Activated CD4-positive, alpha-beta T cell treated with anti-CD3 and anti-CD28 coated beads, Interleukin-2, Interleukin-4, amounts not matched to agents 100 ng/mL and 50 ng/mL, durations not matched to agents 16 hours and 8 hours (primary cell): ENCODE measurements at places on chromosomes 5 and 9.

GRCh38 chr9:120413121-120414048 lies 166.6 kb downstream of the CDK5RAP2 start:
- no peak for DNase-seq

DNA sequence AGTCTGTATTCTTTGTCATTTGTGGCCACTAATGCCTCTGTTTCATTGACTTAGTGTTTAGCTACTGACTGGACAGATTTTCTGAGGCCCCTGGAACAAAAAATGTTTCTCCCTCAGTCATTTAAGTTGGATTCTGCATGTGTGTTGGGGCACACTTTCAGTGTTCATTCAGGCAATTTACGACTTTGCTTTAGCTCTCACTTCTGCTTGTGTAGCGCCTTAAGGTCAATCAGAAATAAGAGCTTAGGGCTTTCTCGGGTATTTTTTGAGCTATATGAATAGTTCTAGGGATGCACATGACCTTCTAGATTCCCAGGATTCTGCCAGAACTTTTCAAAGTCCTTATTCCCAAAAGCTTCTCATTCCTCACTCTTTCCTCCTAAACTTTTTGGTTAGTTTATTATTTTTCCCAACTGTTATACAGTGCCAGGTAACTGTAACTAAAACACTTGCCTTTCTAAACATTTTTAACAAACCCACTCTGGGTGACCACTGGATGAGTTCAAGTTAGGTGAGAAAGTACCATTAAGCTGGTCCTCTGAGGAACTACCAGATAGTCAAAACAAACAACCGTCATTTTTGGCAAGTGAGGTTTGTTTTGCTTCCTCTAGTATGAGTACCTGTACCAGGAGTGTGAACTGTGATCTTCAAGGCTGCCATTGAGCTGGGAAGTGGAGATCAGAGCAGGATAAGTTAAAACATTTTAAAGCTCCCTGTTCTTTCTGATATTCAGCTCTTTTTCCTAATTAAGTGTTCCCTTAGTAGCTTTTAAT lies 571.3 kb upstream of the TLE4 start:
- DNase-seq = no peak

- DNase-seq = peak; percentile 57
These were observed 502 bp upstream of the CERCAM start for GRCh38 chr9:128420060-128420650.

DNA sequence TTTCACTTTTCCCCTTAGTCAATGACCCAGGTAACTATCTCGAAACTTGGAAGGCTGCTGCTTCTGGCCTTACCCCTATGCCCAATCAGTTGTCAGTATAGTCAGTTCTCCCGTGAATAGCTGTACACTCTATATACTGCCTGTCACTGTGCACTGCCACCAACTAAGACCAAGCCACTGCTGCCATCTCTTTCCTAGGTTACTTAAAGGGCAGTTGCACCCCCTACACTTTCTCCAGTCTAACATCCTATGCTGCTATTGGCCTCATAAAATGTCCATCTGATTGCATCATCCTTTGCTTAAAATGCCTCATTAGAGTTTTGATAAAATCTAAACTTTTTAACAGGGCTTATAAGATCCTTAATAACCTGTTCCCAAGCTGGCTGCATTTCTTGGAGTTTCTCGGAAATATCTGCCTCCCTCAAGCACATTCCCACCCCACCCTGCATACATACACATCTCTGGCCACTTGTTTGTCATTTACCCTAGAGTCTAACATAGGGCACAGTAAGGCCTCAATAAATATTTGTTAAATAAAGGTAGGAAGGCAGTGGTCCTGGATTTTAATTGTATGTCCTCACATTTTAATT lies 32.8 kb upstream of the TNFAIP8 start:
- DNase-seq = no peak

- DNase-seq = no peak
These were observed 16.6 kb downstream of the ARRDC3 start for GRCh38 chr5:91366551-91366950.

- DNase-seq = no peak
These were observed 479.0 kb downstream of the CAAP1 start for GRCh38 chr9:26413611-26414010.
